Thoracic aorta (tissue), 2 donors: ENCODE measurements at places on chromosomes 2 and 18.

DNA sequence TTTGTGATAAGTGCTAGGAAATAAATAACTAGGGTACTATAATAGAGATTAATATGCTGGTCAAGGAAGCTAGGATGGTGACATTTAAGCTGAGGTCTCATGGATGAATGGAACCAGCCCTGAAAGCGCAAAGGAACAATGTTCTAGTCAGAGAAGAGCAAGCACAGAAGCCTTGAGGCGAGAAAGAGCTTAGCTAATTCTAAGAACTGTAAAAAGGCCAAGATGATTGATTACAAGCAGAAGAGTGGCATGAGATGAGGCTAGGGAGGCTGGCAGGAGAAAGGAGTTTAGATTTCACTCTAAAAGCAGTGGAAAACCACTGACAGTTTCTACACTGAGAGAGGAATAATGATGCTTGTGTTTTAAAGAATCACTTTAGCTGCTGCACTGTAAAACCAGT, 3.4 kb upstream of the YIPF4 start:
- H3K4me1 ChIP-seq, result peaks cover 5% of the 10 kb centered on the region
- H3K4me3 ChIP-seq, result no peak overlapping the region
- DNase-seq, result no peak
- no peaks in the 10 kb centered on the region for H3K36me3 ChIP-seq

DNA sequence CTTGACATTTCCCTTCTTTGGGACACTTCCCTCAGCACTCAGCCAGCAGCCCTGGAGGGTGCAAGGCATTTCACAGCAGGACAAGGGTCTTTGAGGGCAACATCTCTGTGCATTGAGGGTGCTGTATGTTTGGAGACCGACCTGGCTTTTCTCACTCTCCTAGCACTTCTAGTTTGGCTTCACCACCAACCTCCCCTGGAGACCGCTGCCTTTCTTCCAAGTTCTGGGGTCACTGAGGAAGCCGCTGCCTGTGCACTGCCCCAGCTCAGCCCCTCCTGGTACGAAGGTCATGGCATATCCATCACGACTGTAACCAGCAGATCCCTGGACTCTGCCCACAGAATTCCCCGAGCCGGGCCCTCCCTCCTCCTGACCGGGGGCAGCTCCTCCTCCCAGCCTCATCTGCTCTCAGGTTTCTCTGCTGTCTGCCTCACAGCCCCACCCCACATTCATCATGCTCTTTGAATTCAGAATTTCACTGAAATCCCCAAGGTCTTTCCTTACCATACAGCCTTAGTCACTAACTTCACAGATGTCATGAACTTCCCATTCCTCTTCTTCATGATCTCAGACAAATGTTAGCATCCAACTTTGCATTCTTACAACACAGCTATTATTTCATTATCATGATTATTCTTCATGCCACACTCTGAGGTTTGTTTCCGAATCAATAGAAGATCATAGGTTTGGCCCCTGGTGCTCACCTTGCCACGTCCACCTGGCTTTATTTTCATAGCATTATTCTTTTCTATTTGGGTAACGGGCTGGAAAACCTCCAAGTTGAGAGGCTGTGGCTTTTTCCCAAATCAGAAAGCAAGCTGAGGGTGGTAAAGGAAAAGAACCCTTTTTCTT, 113.0 kb upstream of the COPS8 start:
- no peaks in the 10 kb centered on the region for H3K36me3 ChIP-seq
- no peak for DNase-seq
- H3K4me1 ChIP-seq, result no peaks in the 10 kb centered on the region
- H3K4me3 ChIP-seq, result no peak overlapping the region

GRCh38 chr2:240815761-240816583, 4.0 kb downstream of the KIF1A start:
- H3K4me1 ChIP-seq, result peaks cover 10% of the 10 kb centered on the region
- DNase-seq, result no peak
- no peak overlapping the region for H3K4me3 ChIP-seq
- no peaks in the 10 kb centered on the region for H3K36me3 ChIP-seq
- no peak overlapping the region for H3K27ac ChIP-seq

DNA sequence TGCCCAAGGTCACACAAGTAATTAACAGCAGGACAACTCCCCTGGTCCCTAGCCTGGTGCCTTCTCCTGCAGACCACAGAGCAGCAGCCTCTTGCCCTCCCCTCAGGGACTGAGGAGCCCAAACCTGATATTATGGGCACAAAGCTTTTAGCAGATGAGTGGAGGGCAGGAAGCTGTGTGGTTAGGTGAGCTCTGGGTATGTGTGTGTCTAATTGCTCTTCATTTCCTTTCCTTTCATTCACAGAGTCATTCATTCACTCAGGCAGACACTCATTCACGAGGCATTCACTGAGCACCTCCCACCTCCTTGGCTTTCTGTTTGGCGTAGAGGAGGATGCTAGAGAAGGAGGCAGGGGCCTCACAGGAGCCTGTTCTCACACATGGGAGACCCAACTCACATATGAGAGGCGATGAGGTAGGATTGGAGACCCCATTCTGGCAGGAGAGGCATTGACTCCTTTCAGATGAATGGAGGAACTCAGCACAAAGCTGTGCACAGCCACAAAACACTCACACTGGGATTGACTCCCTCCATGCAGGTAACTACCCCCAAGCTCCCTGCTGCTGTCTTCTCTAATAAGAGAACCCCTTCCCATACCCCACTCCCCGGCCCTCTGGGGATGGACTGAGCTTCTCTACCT, 306.8 kb upstream of the SKOR2 start:
- no peak for DNase-seq
- no peak overlapping the region for H3K4me3 ChIP-seq
- H3K27me3 ChIP-seq, result no peaks in the 10 kb centered on the region
- no peak overlapping the region for H3K27ac ChIP-seq
- H3K4me1 ChIP-seq, result no peaks in the 10 kb centered on the region

DNA sequence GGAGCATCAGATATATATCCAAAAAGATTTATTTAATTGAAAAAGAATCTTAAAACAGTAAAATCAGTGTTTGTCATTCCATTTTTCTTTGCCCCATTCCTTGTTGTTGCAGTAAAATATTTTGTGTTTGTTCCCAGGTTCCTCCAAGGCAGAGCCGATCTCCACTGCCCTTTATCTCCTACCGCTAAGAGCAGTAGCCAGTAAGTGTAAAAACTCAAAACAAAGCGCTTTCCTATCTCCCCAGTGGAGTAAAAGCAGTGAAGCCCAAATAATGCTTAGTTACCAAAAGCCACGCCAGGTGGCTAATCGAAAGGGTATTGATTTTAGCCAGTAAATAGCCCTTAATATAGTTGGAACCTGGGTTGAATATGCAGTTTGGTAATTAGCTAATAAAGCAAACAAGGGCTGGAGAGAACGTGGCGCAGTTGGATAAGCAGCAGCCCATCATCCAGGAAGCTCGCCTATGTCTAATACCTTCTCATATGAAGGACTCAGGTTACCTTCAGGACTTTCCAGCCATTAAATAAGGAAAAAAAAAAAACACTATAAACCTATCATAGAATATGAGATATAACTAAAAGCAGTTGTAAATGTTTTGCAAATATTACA, 12.4 kb upstream of the GPD2 start:
- DNase-seq, result no peak
- no peak overlapping the region for H3K27ac ChIP-seq
- no peaks in the 10 kb centered on the region for H3K27me3 ChIP-seq
- H3K4me1 ChIP-seq, result no peaks in the 10 kb centered on the region
- H3K4me3 ChIP-seq, result peak overlapping the region; percentile 24
- H3K36me3 ChIP-seq, result no peaks in the 10 kb centered on the region

- no peak overlapping the region for H3K4me3 ChIP-seq
- H3K27ac ChIP-seq, result no peak overlapping the region
- no peaks in the 10 kb centered on the region for H3K4me1 ChIP-seq
- no peak for DNase-seq
- H3K27me3 ChIP-seq, result no peaks in the 10 kb centered on the region
These were observed 13.1 kb downstream of the GPR45 start for GRCh38 chr2:105254531-105255210.

DNA sequence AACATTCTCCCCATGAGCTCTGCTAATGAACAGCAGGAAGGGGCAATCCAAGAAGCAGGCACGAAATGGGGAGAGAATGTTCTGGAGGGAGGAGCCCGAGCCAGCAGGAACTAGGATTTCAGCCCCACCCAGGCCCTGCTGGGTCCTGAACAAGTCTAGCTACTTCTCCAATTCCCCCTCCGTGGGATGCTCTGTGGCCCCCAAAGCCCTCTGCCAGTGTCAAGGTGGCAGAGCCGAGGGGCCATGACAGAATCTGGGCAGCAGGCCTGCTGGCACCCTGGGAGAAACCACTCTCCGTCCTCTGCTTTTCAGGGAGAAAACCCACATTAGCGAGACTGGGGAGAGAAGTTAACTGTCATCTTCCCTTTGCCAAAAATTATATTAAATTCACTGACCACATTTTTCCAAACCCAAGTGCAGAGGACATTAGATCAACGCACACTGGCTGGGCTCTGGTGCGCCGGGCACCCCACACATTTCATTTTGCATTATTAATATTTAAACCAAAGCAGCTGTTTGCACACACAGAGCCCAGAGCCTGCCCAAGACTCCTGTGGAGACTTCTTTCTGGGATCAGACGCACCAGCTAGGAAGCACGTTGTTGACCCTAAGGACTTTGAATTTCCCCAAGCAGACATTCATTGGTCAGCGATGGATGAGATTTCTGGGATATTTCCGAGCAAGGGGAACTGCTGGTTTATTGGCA, 80.2 kb upstream of the PKDCC start:
- H3K4me1 ChIP-seq, result peaks cover 58% of the 10 kb centered on the region
- peak overlapping the region; percentile 12 for H3K4me3 ChIP-seq
- H3K27me3 ChIP-seq, result no peaks in the 10 kb centered on the region
- DNase-seq, result no peak
- no peaks in the 10 kb centered on the region for H3K36me3 ChIP-seq

DNA sequence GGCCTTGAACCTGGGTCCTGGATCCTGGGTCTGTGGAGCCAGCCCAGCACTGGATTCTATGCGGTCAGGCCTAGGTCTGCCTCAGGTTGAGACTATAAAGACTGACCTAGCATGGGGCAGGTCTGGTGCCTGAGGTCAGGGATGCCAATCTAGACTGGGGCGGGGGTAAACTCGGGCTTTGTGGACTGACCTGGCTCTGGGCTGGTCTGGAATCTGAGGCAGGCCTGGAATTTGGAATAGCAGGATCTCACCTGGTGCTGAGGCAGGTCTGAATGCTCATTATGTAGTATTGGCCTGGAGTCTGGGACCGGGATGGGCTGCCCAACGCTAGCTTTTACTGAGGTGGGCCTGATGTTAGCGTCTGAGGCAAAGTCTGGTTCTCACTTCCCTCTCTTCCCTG, 256.0 kb downstream of the KIAA1328 start:
- no peaks in the 10 kb centered on the region for H3K36me3 ChIP-seq
- no peak for DNase-seq
- no peak overlapping the region for H3K27ac ChIP-seq
- H3K27me3 ChIP-seq, result no peaks in the 10 kb centered on the region

DNA sequence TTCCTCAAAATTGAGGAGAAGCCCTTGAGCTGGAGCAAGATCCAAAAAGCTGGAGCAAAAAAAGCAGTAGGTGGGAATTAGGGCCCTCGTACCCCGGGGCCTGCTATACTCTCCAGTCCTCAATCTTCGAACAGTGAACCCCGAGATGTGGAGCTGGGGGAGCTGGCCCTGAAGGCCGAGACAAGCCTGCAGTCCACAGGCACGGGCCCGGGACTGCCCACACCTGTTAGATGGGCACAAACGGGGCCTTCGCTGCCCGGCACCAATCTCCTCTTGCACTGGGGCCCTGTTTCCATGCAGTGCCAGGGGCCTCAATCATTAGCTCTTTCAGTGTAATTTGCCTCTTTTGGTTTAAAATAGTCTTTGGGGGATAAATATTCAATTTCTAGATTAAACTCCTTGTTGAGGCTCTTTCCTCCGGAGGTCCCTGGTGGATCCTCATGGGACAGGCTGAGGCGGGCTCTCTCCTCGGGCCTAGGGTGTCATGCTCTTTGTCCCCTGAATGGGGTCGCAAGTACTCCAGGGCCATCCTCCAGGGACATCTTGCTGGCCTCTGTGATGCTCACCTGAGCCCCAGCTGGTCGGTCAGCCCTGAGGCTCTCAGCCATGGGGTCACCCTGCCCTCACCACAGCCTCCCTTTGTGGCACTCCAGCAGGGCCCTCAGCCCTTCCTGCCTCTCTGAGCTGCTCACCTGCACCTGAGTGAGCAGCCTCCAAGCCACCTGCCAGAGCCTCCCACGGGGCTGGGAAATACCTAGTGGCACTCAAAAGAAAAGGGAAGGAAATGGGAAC, 223.6 kb downstream of the ALPK2 start:
- H3K27me3 ChIP-seq, result no peaks in the 10 kb centered on the region
- no peak for DNase-seq
- H3K27ac ChIP-seq, result no peak overlapping the region
- no peak overlapping the region for H3K4me3 ChIP-seq
- no peaks in the 10 kb centered on the region for H3K4me1 ChIP-seq

- no peak for DNase-seq
- H3K4me1 ChIP-seq, result peaks cover 76% of the 10 kb centered on the region
- H3K4me3 ChIP-seq, result peak overlapping the region; percentile 19
- H3K27ac ChIP-seq, result peak overlapping the region; percentile 14
These were observed 7.8 kb downstream of the NFE2L2 start for GRCh38 chr2:177256695-177257094.

GRCh38 chr18:74878267-74878666, 280.6 kb downstream of the ZNF407 start:
- no peaks in the 10 kb centered on the region for H3K27me3 ChIP-seq
- no peaks in the 10 kb centered on the region for H3K4me1 ChIP-seq

- no peaks in the 10 kb centered on the region for H3K4me1 ChIP-seq
- no peak overlapping the region for H3K4me3 ChIP-seq
- no peaks in the 10 kb centered on the region for H3K27me3 ChIP-seq
- H3K36me3 ChIP-seq, result no peaks in the 10 kb centered on the region
These were observed 311.9 kb upstream of the RAB6C start for GRCh38 chr2:129667577-129667976.

GRCh38 chr18:21342372-21342771, 100.3 kb downstream of the GREB1L start:
- no peaks in the 10 kb centered on the region for H3K27me3 ChIP-seq
- no peaks in the 10 kb centered on the region for H3K36me3 ChIP-seq
- DNase-seq, result no peak

DNA sequence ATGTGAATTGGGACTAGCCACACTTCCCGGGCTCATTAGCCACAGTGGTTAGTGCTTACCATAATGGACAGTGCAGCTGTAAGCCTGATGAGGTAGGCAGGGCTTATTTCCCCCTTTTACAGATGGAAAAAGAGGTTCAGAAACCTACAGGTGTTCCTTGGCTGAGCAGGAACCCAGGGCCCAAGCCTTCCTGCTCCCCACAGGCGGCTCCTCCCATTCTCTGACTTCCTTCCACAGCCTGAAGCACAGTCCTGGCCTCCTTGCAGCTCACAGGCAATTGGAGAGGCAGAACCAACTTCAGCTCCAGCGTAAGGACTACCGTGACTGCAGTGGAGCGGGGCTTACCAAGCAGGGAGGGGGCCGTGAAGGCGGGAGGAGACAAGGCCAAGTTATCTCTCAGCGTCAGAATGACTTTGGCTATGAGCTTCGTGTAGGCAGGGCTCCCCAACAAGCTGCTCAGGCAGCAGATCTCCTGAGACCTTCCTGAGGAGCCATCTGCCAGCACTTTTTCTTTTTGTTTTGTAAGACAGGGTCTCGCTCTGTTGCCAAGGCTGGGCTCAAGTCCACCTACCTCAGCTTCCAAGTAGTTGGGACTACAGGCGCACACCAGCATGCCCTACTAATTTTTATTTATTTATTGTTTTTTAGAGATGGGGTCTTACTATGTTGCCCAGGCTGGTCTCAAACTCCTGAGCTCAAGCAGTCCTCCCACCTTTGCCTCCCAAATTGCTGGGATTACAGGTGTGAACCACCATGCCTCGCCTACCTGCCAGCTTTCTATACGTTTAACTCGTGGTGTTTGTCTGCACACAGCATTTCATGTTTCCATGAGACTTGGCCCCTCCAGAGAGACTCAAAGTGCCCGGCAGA, 34.2 kb upstream of the NT5DC4 start:
- no peak overlapping the region for H3K4me3 ChIP-seq
- peaks cover 10% of the 10 kb centered on the region for H3K4me1 ChIP-seq
- no peaks in the 10 kb centered on the region for H3K36me3 ChIP-seq
- no peak for DNase-seq
- no peak overlapping the region for H3K27ac ChIP-seq
